DMS153 (cell line): ENCODE measurements at places on chromosomes 12 and 14.
A peak's percentile ranks its signal among the peaks of the same experiment; 100 is the strongest.

GRCh38 chr12:43836475-43836989 lies 651 bp downstream of the TMEM117 start:
- no peak for DNase-seq

GRCh38 chr12:109310247-109311125 lies 1.4 kb upstream of the FOXN4 start:
- peak; percentile 81 for DNase-seq

GRCh38 chr12:107320033-107320928 lies 226.9 kb upstream of the CRY1 start:
- no peak for DNase-seq

GRCh38 chr12:132700212-132700822 lies 10.3 kb upstream of the PGAM5 start:
- no peak for DNase-seq

DNA sequence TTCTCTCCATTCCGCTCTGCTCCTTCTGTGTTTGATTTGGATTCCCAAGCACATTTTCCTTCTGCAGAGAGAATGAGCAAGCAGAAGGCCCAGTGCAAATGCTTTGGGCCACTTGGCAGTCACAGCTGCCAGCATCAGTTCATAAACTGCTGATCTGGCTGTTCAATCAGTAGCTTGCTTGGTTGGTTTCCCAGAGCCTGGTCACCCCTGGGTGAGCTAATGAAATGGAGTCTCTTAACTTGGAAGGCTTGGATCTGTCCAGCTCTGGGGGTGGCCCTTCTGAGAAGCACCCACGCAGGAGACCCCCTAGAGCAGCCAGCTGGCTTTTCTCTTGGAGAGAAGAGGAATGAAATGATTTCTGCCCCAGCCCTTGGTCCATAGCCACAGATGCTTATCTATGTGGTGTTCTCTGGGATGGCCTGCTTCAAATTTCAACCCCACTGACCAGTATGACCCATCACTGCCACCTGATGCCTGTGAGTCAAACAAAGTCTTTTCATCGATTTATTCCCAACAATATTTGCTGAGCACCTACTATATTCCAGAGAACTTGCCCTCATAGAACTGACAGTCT lies 30.3 kb downstream of the FAIM2 start:
- DNase-seq: no peak

- no peak for DNase-seq
Observed at GRCh38 chr12:88579601-88580050, 645 bp downstream of the KITLG start.

DNA sequence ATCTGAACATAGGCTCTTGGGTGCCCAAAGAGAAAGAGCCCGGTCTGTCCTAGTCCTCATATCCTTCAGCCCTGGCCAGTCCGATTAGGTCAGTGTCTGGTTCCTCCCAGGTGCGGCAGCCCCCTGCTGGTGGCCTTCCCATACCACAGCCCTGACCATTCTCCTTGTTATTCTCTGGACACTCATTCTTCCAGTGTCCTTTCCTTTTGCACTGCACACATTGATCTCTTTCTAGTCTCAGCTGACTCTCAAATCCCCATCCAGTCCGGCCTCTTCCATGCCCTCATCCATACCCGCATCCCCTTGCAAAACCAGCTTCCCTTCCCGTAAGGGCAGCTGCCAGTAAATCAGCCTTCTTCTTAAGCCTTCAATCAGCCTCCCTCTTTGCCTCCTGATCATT lies 1316.3 kb downstream of the TMEM121 start:
- no peak for DNase-seq

GRCh38 chr14:72172049-72172448 lies 239.8 kb downstream of the RGS6 start:
- DNase-seq: no peak
